Activated CD4-positive, alpha-beta memory T cell treated with anti-CD3 and anti-CD28 coated beads for 36 hours (primary cell): ENCODE measurements at places on chromosomes 3 and 15. TPM values are rescaled to one million over a fixed set of nuclear protein-coding genes. Genes with fewer than 3 reads are reported as not detected.

RARRES1 gene
- total RNA-seq: not detected

TMEM158 gene
- not detected for total RNA-seq

DNA sequence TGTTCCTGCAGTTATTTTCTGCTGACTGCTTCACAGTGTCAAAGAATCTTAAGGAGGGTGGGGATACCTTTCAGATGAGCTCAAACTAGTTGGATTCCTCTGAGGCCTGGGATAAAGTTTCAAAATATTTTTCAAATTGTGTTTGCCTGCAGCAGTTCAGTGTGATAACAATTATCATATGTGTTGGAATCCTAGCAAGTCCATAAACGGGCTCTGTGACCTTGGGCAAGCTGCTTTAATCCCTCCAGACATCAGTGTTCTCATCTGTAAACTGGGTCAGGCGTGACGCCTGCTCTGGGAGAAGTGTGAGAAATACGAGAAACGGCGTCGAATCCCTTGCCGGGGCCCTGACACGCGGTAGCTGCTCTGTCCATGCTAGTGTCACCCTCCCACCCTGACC lies 153.5 kb downstream of the UACA start:
- DNase-seq: no peak

DNA sequence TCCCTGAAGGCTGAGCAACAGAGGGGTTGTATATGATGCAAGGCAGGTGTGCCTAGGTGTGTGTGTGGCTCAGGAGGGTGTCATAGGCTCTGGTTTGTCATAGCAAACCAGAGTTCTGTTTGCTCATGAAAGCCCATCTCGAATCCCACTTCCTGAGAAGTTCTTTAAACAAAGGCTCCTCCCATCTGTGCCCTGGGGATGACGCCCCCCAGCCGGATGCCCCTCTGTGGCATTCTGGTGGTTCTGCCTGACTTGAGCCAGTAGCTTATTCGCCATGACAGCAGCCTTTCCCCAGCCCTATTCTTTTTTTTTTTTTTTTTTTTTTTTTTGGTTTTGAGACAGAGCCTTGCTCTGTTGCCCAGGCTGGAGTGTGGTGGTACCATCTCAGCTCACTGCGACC lies 45.4 kb downstream of the PDIA5 start:
- DNase-seq: no peak

- no peak for DNase-seq
These were observed 52.3 kb downstream of the THSD4 start for GRCh38 chr15:71167445-71168165.

DNA sequence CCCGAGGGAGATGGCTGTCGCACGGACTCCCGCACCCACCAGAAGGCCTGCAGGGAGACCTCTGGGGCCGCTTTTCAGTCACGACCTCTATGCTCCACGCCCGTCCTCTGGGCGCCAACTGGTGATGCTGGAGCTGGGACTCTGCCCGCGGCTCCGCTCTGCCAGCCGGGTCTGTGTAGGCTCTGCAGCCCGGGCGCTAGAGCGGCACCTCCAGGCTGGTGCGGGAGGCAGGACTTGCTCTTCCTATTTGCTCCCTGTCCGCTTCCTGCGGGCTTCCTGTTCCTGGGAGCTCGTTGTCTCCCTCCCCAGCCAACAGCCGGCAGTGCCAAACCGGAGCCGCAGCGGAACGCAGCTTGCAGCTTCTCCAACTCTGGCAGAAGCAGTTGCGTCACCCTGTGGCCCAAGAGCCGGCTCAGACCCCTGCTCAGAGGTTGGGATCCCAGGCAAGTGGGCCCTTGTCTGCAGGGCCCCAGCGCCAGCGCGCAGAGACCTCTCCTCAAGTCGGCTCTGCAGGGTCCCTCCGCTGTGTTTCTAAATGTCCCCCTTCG lies 285.9 kb downstream of the XXYLT1 start:
- DNase-seq: no peak

DNA sequence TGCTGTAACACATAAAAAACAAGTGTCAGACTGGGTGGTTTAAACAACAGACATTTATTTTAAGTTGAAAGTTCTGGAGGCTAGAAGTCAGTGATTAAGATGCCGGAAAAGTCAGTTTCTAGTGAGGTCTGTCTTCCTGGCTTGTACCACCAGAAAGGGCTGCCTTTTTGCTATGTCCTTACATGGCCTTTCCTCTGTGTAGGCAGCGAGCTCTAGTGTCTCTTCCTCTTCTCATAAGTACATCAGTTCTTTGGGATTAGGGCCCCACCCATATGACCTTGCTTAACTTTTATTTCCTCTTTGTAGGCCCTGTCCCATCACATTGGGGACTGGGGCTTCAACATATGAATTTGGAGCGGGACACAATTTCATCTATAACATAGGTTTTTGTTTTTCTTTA lies 128.0 kb downstream of the BBX start:
- no peak for DNase-seq

GRCh38 chr3:126212620-126213378 lies 32.4 kb upstream of the ALDH1L1 start:
- no peak for DNase-seq
